ENCODE measurements at places on chromosomes 7 and 10.

GRCh38 chr10:60310740-60311139 lies 78.9 kb downstream of the ANK3 start:
- no peak for DNase-seq

DNA sequence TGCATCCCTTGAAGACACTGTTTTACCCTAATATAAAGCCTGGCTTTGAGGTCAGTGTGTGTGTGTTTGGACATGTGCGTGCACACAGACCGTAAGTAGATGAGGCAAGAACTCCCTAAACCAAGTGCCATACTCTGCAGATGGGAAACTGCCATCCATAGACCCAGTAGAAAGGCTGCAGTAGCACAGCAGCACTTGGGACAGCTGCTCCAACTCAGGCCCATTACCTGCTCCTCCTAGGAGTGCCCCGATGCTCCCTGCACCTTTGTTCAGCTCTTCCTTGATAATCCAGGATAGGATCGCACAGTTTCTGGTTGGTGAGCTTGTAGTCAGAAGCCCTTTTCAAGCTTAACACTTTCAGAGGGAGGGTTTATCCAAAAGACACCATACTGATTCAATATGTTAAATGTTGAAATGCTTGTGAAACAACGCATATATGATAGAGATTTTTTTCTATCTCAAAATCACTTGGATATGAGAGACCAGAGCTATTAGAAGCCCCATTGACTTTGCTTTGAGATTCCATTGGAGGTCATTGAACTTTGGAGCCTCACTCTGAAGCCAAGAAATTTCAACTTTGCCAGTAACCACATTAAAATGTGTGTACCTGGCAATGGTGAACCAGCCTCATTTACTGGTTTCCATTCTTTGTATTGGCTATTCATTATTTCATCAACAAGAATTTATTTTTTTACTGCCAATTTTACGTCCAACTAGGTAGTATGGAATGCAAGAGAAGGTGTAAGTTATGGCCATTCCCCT lies 757.0 kb upstream of the GALNT17 start:
- no peak for DNase-seq

DNA sequence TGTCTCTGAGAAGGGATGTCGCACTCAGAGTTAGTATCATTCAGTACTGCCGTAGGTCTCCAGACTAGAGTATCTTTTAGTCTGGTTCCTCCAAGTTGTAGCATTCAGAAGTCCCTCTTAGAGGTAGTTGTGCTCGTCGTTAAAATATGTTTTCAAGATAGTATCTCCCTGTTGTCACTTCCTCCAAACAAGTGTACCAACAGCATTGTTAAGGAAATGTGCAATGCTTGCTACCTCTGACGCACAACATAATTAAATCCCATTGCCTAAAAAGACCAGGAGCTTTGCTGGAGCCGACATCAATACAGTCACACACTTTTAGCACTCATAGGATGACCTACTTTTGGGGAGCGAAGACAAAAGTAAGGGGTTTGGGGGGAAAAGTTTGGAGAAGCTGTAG lies 80.0 kb upstream of the STK17A start:
- DNase-seq = no peak

DNA sequence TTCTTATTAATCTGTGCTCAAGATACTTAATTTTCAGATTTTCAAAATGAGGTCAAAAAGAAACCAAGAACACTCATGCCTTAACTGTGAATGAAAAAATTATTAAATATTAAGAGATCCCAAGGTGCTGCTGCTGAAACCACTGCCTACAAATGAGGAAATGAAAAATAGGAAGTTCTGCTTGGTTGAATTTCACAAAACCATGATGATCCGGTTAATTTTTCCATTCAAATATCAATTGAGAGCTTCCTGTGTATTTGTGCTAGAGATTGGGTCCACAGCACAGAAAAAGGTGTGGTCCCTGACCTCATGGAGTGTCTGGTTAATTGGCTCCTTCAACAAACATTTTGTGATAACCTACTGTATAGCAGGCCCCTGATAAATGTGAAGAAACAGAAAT lies 132.7 kb upstream of the YAE1 start:
- no peak for DNase-seq

DNA sequence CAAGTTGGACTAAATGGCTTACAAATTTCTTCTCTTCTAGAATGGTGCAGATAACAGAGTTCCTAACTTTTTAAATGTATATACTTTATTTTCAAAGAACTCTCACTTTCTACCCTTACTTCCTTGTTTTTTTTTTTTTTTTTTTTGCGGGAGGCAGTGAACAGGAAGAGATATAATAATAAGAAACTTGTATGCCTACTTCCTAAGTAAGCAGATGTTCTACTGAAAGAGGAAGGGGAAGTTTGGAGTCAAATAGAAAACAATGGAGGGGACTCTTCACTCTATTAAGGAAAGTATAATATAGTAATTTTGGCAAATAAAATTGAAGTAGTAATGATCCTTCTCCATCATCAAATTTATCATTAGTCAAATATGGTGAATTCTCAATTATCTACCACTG lies 754.0 kb downstream of the KCNMA1 start:
- no peak for DNase-seq

DNA sequence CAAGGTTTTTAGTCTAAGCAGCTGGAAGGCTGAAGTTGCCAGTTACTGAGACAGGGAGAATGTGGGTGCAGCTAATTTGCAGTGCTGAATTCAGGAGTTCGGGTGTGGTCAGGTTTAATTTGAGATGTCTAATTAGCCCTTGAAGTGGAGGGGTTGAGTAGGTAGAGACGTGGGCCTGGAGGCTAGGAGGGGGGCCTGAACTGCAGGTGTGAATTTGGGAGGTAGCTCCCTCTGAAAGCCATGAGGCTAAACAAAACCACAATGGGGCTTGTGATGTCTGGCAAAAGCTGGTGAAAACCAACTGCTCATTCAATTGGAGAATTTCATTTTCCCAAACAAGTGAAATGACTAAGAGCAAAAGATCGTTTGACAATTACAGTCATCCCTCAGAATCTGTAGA lies 246.0 kb upstream of the NFE2L3 start:
- no peak for DNase-seq

GRCh38 chr10:123165445-123166072 lies 11.4 kb downstream of the BUB3 start:
- DNase-seq = peak; percentile 26

DNA sequence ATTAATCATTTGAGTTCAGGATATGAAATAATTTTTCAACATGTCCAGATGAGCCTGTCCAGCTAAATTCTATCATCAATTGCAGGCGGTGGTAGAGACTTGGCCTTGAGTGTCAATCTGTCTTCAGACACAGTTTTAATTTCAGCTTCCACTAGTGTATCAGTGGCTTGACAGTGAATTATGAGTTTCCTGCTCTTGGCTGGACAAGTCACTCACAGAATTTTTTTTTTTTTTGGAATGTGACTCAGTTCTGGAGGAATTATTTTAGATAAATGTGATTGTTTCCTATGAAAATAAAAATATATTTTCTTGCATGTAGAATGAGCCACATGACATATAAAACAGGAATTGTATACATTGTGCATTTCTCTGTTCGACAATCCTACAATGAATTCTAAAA lies 319.9 kb upstream of the AKR1E2 start:
- DNase-seq = no peak

- DNase-seq = no peak
Observed at GRCh38 chr10:22133749-22134624, 83.8 kb downstream of the EBLN1 start.

DNA sequence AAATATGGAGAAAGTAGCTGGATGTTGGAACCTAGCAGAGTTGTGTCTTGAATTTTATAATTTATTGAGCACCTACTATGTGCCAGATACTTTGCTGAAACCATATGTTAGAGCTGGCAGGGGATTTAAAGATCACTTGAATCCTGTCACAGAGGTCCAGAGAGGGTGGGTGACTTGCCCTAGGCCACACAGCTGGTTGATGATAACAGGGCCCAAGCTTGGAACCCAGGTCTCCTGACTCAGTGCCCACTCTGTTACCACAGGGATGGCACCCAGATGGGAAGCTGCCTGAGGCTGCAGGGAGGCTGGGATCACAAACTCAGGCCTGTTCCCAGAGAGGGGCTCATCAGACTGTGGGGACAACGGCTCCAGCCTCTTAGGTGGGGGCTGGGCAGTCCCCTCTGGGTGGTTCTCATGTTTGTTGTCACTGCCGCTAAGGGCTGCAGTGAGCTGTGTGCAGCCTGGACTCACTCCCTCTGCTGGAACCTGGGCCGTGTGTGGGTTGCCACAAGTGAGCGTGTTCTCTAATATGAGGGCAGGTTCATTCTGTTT lies 18.6 kb downstream of the GOLGA7B start:
- no peak for DNase-seq

DNA sequence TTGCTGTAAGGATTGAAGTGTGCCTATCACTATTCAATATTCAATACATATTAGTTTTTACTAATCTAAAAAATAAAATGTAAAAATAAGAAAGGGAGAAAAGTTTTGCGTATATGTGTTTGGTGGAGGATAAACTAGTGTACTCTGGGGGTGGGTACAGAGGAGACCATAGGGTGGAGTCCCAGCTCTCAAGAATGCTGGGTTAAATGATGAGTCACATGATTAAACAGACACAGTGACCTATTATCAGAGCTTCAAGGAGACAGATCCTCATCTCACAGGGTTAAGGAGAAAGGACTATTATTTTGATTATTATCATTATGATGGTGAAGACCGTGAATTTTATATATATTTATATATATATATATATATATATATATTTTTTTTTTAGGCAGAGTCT lies 77.5 kb downstream of the AFAP1L2 start:
- no peak for DNase-seq

- DNase-seq = no peak
Observed at GRCh38 chr7:157616426-157616825, 279.6 kb downstream of the DNAJB6 start.

GRCh38 chr10:57864765-57865680 lies 402.7 kb downstream of the IPMK start:
- no peak for DNase-seq

DNA sequence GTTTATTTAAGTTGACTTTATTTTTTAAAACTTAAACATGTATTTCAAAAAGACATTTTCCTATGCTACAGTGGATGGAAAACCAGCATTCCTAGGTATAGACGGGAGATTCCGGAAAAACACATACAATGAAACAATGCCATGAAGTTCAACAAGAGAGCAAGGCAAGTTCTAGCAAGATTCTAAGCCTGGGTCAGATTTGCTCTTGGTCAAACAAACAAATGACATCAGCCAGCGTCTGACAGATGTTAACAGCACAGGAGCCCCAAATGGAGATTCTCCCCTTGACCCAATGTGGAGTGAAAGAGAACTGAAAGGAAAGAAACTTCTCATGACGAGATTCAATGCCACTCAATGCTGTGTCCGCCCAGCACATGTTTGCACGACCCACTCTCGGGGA lies 149.9 kb downstream of the NEURL1 start:
- DNase-seq = no peak

GRCh38 chr7:92827464-92828120 lies 8.8 kb downstream of the CDK6 start:
- no peak for DNase-seq

- DNase-seq = no peak
Observed at GRCh38 chr7:144063710-144064109, 5.9 kb upstream of the OR2A25 start.

GRCh38 chr10:43731486-43731885 lies 82.8 kb upstream of the ZNF32 start:
- DNase-seq = no peak

DNA sequence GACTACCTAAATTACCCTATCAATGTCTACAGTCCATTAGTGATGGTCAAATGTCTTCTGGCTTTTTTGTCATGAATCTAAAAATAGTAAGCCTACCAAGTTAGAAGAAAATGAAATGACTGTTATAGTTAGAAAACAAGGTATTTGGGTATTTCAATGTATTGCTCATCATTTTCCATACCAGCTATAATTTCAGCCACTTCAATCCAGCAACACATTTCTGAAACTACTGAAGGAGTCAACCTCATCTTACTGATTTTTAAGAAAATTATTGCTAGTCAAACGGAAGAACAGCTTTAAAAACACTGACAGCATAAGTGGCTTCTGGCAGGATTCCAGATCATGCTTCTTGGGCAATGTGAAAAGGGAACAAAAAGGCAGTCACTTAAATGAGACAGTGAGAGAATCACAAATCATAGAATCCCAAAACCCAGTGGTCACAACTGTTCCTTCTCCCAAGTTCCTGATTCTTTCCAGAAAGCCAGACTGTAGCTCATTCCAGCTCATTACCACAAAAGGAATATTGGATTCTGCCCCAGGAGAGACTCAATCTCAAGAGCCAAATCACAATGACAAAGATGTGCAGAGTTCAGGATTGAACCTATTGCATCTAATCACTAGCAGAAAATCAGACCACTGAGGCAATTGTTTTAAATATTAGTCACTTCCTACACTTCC lies 61.2 kb upstream of the LRRN3 start:
- DNase-seq = no peak

DNA sequence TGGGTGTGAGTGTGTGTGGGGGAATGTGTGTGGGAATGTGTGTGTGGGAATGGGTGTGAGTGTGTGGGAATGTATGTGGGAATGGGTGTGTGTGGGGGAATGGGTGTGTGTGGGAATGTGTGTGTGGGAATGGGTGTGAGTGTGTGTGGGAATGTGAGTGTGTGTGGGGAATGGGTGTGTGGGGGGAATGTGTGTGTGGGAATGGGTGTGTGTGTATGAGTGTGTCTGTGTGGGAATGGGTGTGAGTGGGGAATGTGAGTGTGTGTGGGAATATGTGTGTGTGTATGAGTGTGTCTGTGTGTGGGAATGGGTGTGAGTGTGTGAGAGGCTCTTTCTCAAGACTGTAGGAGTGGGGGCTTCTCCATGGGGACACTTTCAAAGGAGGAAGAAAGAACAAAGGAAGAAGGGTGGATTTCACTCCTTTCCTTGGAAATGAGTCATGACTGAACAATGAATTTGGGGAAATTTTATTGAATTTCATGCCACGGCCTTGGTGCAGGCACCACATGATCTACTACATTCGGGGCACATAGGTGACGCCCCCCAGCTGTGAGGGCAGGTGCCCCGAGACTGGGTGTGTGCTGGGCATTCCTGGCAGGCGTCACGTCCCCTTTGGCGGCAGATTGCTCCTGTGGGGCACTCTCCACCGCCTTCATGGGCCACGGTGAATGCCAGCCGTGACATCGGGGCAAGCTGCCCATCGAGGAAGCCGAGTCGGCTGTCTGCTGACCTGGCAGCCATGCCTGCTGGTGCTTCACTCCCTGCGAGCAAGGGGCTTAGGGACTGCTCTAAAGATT lies 88.8 kb upstream of the INSIG1 start:
- DNase-seq = no peak

DNA sequence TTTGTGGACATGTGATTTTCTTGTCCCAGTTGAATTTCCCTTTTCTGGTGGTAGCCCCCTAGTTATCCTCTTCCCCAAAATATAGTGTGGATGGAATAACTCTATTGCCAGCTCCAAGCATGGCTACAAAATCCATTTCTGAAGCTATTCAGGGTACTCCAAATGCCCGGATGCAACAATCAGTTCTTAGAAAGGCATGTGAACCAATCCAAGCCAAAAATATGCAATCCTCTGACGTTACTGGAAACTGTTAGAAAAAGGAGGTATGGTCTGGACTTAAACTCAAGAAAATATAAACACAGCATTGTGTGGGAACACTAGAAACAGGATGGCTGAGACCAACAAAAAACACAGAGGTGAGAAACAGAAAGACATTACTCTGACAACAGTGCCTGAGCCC lies 347.0 kb downstream of the GPAM start:
- DNase-seq = no peak

GRCh38 chr7:155482511-155483183 lies 24.7 kb downstream of the EN2 start:
- no peak for DNase-seq

GRCh38 chr10:131928248-131929095 lies 27.7 kb downstream of the PPP2R2D start:
- DNase-seq = no peak

Data from HEK293T (cell line).